Effector memory CD8-positive, alpha-beta T cell (primary cell): ENCODE measurements at places on chromosomes 4 and X.

- no peak for DNase-seq
Observed at GRCh38 chrX:47247206-47247998, 14.6 kb downstream of the USP11 start.

DNA sequence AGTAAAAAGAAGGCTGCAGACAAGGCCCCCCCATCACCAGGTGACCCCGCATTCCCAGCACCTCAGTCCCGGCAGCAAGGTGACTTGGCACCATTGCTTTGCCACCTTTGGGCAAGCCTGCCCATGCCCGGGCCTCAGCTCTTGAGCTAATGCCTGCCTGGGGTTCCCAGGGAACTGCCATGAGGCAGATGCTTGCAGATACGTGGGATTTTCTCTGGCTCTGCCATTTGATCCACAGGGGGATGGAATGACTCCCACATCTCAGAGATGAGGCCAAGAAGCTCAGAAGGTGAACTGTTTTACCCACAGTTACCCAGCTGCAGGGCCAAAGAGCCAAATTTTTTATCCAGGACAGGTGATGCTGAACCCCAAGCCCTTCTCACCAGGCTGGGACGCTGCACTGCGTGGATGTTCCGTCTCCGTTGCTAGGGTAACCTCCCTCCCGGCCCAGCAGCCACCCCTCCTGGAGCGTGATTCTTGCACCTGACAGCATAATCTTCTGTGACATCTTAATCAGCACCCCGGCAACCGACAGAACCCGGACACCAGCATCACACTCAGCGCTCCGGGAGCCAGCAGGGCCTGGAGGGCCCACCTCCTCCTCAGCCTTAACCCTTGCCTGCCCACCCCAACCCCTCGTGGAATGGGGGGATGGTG is 15.7 kb upstream of the MSX1 start:
- DNase-seq, result no peak

DNA sequence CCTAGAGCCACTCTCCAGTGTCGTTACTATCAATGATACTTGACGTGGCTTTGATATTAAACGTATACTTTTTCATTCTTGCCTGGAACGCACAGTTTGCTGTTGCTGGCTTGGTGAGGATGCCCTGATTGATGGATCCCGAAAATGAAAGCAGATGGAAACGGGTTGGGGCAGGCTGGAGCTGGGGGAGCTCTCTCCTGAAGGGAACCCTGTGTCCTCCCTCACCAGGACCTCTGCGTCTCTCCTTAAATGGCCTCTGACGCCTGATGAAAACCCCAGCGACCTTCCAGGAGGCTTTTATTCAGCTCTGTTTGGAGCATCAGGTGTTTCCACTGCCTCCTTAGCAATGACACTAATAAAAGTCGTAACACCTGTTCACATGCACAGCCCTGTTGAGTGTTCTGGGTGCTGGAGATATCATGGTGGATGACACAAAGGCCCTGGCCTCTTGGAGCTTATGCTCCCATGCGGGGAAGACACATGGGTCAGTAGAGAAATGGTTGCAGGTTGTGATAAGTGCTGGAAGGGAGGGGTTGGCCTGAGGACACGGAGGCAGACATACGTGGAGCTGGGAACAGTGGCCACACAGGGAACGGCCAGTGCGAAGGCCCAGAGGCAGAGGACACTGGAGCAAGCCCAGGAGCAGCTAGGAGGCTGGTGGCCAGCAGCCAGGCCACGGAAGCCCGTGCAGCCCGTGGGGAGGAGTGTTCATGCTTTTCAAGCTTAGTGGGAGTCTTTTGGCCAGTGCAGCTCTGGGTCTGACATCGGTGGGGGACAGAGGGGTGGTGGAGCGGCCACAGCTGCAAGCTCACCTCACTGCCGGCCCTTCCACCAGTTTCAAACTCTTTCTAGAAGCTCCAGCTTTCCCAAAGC is 7.5 kb downstream of the MSANTD1 start:
- no peak for DNase-seq

GRCh38 chrX:31012509-31013025 is 59.3 kb downstream of the FTHL17 start:
- DNase-seq, result no peak

DNA sequence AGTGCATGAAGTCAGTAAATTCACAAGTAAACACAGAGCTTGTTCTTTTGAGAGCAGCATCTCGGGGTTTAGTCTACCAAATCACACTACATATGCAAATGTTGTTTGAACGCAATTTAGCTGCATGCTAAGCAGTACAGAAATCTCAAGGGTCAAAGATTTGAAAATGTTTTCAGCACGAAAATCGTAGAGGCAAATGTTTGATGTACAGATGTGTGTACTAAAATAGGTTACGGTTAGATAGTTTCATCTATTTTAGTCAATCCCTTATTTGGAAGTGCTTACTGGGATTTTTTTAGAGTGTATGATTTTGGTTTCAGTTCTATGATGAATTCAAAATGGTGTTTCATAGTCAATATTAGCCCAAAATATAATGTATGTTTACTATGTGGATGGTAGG is 1928.2 kb upstream of the TENM3 start:
- DNase-seq, result no peak

GRCh38 chrX:32397562-32398216 is 813.7 kb downstream of the DMD start:
- DNase-seq, result no peak

DNA sequence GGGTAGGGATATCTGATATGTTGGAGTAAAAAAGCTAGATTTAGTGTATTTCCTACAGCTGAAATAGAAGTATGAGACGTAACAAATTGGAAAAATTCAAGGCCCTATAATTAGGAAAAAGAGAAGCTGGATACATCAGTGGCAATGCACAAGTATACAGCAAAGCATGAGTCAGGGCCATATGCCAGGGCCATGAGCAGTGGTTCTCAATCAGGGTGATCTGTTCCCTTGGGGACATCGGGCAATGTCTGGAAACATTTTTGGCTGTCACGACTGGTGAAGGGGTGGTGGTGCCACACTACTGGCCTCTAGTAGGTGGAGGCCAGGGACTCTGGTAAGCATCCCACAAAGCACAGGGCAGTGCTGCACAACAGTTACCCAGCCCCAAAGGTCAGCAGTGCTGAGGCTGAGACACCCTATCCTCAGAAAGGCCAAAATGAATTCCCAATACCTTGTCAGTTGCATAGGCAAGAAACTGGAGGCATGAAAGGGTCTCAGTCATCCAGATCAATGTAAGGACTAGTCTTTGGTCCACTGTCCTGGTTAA is 36.8 kb upstream of the NAP1L5 start:
- DNase-seq, result no peak

DNA sequence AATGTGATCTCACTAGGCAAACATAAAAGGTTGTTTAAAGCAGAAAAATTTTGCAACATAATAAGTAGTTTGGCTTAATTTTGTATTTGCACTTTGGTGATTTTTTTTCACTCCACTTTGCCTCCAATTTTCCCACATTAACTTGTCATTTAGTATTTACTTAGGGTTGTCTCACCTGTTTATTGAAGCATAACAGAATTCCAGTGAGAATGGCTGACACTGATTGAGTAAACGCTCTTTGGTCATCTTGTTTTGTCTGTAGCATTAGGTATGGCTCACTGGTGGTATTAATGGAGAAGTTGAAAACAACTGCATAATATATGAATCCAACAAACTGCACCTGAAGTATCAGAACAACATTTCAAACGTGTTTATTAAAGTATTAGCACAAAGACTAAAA is 799.5 kb upstream of the ADGRL3 start:
- DNase-seq, result no peak

GRCh38 chr4:86496094-86497080 is 97.7 kb upstream of the PTPN13 start:
- peak; percentile 7 for DNase-seq

DNA sequence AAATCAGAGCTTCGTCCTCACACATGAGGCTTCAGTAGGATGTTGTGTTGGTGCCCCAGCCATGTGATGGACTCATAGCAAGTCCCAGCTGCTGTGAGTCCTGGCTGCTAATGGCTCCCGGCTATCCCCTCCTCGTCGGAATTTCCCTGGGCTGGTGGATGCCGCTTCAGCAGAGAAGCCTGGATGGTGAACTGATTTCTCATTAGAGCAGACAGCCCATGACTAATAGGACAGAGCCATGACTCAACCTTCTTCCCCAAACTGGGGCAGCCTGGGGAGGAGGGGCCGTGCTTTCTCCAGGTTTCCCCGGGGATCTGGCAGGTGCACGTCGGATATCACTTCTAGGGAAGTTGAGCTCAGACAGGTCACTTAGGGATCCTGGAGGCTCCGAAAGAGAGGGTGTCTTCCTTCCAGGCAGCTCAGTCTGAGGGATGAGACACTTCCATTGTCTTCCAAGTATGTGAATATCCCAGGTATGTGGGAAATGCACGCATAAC is 112.7 kb downstream of the ASMT start:
- no peak for DNase-seq

DNA sequence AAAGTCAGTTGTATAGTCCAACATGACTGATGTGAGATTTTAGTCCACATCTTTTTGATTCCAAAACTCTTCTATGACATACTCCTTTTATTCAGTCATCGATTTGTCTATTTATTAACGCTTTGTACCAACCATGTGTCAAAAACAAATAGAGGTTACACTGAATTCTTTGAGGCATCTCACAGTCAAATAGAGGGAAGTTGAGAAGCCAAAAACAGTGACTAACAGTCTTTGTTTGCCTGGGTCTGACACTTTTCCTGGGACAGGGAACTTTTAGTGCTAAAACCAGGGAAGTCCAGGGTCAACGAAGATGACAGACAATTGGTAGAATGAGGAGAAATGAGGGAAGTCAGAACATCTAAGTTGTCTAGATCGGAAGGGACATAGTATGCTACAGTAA is 169.9 kb upstream of the HS3ST1 start:
- DNase-seq, result no peak

- no peak for DNase-seq
Observed at GRCh38 chrX:19966056-19966455, 24.8 kb downstream of the BCLAF3 start.

- no peak for DNase-seq
Observed at GRCh38 chr4:159308566-159309340, 205.9 kb downstream of the RAPGEF2 start.

DNA sequence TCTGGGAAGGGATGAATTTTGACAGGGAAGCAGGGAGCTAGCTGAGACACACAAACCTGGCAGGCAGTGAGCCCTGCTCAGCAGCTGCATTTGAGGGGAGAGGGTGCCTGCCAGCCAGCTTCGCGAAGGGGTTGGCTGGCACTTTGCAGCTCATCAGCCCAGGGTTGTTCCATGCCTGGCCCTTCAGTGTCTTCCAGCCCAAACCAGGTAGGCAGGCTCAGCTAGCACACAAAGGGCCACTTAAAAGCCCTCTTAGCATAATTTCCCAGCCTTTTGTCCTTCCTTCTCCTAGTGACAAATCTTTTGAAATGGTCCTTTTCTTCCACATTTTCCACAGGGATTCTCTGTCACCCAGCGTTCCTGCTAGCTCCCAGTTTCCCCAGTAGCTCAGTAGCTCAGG is 4.3 kb upstream of the FRMPD3 start:
- DNase-seq, result no peak

- no peak for DNase-seq
Observed at GRCh38 chr4:186644737-186645261, 78.9 kb downstream of the FAT1 start.

GRCh38 chrX:135505351-135505750 is 15.1 kb upstream of the INTS6L start:
- no peak for DNase-seq

- no peak for DNase-seq
Observed at GRCh38 chr4:10311939-10312338, 145.3 kb downstream of the ZNF518B start.

GRCh38 chr4:3295837-3296624 is 3.2 kb downstream of the RGS12 start:
- DNase-seq, result no peak

GRCh38 chrX:20015945-20016615 is 25.2 kb upstream of the BCLAF3 start:
- DNase-seq, result no peak

DNA sequence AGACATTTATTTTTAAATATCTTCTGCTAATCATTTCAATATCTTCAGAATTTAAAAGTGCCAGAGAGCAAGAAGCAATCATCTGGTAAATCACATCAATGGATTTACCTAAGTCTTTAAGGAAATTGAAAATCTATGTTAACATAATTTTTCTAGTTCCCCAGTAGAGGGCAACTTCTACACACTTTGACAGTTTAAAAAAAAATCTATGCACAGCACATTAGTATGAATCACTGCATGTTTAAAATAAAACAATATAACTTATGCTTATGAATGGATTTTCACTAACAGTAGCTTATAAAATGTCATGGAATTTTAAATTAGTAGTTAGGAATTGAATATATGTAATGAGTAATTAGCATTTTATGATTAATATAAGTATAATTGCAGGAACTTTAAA is 126.5 kb downstream of the REELD1 start:
- no peak for DNase-seq

DNA sequence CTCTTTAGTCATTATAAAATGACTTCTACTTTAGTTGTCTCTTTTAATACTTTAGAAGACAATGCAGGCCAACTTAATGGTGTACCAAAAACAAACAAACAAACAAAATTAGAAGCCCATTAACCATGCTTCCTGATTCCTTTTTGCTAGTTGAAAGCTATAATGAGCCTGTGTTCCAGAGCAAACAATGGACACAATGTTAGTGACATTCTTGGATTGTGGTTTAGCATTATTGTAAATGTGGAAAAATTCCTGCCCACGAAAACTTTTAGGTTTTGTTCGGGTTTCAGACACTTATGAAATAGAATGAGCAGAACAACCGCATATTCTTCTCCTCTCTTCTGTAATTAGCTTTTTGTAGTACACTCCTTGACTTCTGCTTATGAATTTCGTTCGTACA is 1682.7 kb upstream of the PCDH7 start:
- no peak for DNase-seq
